ENCODE measurements at places on chromosomes 4 and X.

- peak; percentile 32 for DNase-seq
Measured at GRCh38 chrX:17535229-17535628, 160.2 kb downstream of the NHS start.

- peak; percentile 31 for DNase-seq
Measured at GRCh38 chr4:81352446-81352835, 119.3 kb downstream of the RASGEF1B start.

GRCh38 chrX:138954976-138955375 is 243.5 kb upstream of the FGF13 start:
- DNase-seq: no peak

GRCh38 chr4:182513587-182514291 is 270.5 kb downstream of the TENM3 start:
- no peak for DNase-seq

DNA sequence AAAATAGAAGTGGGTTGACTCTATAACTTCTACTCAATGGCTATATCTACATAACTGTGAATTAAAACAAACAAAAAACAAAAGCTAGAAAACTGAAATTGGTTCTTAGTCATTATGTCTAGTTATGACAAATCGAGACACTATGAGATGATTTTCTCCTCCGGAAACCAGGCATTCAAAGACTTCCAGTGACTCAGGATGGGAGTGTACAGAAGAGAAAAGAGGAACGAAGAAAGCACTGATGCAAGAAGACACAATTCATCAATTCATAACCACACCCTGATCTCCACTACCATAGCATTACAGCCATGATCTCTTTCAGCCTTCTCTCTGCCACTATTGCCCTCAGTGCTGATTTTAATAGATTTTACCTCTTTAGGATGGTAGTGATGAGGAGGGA is 253.6 kb downstream of the CBLL2 start:
- DNase-seq: peak; percentile 5

DNA sequence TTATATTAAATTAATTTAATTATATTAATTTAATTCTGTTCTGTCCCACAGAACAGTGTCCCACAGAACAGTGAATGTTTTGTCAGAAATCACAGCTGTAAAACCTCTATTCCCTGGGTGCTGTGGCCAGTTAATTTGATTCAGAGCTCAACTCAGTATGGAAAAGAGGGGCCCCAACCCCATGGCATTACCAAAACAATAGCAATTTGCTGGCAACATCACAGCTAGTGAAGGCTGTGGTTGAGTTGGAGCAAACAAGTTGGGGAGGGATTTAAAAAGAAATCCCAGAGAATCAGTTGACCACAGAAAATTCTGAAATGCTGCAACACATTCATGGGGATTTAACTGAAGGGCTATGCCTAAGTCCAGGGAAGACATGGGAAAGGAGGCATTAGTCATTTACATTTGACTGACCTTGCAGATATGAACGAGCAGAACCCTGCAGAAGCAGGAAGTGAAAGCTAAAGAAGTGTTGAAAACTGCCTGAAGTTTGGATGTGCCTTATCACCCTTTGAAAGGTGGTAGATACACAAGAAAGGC is 30.1 kb downstream of the PDHA2 start:
- DNase-seq: no peak

DNA sequence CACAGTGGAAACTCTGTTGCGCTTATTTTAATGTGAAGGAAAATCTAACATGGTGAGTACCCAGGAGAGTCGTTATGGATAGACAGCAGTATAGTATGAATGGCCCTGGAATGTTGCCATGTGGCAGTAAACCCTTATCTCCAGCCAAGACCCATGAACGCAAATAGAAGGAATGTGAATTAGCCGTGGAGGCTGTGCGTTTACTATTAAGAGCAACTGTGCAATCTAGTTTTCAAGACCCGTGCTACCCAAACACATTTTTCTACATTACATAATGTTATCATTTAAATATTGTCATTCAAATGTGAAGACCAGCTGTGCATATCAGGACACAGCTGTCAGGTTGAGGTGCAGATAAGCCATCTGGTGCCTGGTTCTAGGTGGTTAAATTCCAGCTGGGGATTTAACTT is 13.3 kb upstream of the AGA start:
- DNase-seq: no peak

- no peak for DNase-seq
Measured at GRCh38 chr4:109079201-109079600, 223.3 kb downstream of the COL25A1 start.

DNA sequence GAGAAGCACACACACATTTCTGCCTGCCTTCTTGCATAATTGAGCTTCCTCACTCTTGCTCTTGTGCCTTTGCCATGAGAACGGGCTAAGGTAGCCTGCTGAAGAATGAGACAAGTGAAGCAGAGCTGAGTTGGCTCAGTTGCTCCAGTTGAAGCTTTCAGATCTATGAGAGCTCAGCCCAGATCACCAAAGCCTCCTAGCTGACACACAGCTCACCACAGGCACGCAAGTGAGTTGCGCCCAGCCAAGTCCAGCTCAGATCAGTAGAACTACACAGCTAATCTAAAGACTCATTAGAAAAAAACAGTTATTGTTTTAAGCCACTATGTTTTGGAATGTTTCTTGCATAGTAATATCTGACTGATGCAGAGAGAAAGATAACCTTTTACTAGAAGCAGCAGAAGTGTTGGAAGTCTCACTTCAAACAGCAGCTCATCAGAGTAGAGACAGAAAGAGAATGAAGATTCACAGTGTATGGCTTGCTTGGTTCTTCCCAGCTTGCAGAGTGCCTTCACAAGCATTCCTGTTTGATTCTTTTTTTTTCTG is 362.4 kb downstream of the MID1IP1 start:
- no peak for DNase-seq

DNA sequence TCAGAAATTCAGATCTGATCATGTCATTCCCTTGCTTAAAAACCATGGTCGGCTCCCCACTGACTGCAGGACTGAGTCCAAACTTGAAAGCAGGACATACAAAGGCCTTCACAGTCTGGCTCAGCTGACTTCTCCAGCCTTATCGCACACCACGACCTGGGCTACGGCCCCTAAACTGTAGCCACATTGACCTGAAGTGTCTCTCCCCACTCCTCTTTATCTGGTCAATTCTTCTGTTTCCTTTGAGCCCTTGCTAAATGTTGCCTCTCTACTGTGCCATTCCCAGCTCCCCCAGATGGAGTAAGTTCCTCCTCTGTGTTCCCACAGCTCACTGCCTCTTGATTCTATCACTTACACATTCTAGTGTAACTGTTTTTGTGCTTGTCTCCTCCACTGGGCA is 60.5 kb upstream of the CITED1 start:
- DNase-seq: no peak

DNA sequence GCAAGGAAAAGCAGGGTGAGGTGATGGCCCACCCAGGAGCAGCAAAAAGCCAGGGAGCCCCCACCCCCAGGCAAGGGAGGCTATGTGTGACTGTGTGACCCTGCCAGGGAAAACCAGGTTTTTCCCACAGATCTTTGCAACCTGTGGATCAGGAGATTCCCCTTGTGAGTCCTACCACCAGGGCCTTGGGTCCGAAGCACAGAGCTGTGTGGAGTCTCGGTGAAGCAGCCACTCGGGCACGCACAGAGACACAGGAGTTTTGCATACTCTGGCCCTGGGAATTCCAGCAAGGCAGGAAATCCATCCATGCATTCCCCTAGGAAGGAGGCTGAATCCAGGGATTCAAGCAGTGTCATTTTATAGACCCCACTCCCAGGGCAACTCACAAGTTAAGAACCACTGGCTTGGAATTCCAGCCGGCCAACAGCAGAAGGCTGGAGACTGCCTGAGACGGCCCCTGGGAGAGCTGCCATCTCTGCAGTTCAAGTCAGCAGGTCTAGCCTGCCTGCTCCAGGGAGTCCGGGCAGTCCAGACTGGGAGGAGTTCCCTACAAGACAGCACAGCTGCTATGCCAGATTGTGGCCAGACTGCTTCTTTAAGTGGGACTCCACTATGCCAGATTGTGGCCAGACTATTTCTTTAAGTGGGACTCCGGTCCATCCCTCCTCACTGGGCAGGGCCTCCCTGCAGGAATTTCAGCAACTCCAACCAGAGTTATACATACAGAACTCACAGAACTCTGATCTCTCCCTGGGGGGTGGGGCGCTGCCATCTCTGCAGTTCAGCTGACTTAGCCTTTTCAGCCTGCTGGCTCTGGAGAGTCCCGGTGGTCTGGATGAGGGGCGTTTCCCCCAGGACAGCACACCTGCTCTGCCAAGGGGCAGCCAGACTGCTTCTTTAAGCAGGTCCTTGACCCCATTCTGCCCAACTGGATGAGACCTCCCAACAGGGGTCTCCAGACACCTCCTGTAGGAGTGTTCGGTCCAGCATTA is 85.1 kb upstream of the ADAD1 start:
- peak; percentile 4 for DNase-seq

DNA sequence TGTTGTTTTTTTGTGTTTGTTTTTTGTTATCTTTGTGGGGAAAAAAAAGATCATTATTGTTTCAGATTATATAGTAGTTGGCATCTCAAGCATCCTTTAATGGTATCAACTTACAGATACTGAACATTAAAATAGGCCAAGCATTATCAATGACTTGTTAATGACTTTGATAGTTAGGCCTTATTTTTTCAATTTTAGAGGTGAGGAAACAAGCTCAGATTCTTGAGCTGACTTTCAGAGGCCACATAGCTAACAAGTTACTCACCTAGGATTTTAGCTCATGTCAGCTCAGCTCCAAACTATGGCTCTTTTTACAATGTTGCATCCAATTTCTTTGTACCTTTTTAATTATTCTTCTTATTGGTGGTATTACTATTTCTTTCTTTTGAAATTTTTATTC is 471 bp upstream of the PLAC8 start:
- DNase-seq: peak; percentile 36

GRCh38 chr4:26325191-26325590 is 4.4 kb downstream of the RBPJ start:
- DNase-seq: no peak

Measured in AG08396 (cell line).